Activated naive CD4-positive, alpha-beta T cell (primary cell): ENCODE measurements at places on chromosomes 12 and 14.

GRCh38 chr12:30678221-30678620 lies 17.4 kb downstream of the IPO8 start:
- no peak for DNase-seq

- no peak for DNase-seq
These were observed 10.7 kb upstream of the WDR89 start for GRCh38 chr14:63652406-63652805.

DNA sequence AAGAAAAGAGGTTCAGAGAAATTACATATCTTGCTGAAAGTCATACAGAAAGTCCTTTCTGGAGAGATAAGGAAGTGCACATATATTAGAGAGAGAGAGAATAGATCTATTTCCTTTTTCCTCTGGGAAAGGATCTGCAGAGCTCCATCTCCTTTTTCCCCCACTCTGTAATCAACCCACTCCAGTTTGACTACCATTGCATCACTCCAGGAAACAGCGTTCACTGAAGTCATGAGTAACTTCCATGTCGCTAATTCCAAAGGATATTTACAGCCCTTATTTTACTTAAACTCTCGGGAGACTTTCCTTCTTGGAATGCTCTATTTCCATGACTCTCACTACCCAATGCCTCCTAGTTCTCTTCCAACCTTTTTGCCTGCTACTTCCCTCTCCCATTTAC lies 72.5 kb upstream of the PARP11 start:
- DNase-seq = no peak

DNA sequence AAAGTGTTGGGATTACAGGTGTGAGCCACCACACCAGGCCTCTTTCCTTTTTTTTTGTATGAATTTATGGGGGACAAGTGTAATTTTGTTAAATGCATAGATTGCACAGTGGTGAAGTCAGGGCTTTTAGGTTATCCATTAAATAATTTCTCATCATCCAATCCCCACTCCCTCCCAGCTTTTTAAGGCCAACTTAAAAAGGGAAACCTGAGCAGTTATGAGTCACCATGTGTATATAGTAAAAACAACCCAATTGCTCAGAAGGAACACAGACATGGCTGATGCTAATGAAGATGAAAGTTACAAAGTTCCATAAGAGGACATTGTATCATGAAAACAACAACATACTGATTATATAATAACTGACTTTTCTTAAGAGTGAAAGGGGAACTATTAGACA lies 25.6 kb upstream of the ARID2 start:
- no peak for DNase-seq

GRCh38 chr14:94161981-94162380 lies 12.1 kb upstream of the PPP4R4 start:
- DNase-seq = no peak

DNA sequence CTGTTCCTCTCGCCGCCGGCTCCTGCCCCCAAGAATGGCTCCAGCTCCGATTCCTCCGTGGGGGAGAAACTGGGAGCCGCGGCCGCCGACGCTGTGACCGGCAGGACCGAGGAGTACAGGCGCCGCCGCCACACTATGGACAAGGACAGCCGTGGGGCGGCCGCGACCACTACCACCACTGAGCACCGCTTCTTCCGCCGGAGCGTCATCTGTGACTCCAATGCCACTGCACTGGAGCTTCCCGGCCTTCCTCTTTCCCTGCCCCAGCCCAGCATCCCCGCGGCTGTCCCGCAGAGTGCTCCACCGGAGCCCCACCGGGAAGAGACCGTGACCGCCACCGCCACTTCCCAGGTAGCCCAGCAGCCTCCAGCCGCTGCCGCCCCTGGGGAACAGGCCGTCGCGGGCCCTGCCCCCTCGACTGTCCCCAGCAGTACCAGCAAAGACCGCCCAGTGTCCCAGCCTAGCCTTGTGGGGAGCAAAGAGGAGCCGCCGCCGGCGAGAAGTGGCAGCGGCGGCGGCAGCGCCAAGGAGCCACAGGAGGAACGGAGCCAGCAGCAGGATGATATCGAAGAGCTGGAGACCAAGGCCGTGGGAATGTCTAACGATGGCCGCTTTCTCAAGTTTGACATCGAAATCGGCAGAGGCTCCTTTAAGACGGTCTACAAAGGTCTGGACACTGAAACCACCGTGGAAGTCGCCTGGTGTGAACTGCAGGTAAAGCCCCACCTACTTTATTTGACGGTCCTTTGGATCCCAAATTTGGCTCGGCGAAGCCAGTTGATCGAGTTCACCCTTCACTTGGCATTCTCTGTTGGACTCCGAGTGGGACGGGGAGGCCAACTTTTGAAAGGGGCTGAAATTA lies 1.5 kb downstream of the WNK1 start:
- no peak for DNase-seq

GRCh38 chr14:63705561-63706070 lies 22.2 kb downstream of the SGPP1 start:
- DNase-seq = no peak

DNA sequence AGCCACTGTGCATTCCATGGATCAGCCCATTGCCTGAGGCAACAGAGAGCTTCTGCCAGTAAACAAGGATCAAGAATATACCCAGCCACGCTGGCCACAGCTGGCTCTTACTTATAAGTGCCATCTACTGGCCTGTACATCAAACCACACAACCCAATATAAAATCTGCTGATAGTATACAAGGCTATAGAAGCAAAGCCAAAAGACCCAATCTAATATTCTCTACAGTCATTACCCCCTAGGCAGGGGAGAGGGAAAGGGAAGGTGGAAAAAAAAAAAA lies 4.4 kb upstream of the FAM186B start:
- no peak for DNase-seq

- no peak for DNase-seq
These were observed 34.4 kb upstream of the NDUFA12 start for GRCh38 chr12:95037906-95038305.

DNA sequence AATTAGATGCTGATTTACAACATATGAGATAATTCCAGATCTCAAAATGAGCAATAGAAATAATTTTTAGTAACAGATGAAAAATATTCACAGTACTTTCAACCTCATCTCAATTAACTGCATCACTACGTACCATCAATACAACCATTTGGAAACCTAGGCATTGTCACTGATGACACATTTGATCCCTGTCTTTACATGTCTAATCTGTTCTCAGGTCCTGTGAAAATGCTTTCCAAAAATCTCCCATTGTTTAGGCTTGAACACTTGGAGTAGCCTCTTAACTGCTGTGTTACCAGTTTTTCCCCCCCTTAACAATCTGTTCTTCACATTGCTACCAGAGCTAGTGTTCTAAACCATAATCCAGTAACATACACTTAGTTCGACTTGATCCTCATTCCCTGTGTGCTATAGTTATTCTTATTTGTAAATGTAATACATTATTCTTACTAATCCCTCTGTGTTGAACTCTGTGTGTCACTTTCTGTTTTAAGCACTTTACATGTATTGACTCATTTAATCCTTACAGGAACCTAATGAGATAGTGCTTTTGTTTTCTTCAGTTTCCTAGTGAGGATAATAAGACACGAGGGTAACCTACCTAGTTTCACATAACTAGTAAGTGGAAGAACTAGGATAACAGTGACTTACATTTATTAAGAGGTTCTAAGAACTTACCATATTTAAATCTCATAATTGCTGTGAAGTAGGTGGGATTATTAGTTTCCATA lies 41.7 kb downstream of the LARP4 start:
- no peak for DNase-seq

- DNase-seq = no peak
These were observed 110.0 kb downstream of the EFCAB11 start for GRCh38 chr14:89844508-89844907.

DNA sequence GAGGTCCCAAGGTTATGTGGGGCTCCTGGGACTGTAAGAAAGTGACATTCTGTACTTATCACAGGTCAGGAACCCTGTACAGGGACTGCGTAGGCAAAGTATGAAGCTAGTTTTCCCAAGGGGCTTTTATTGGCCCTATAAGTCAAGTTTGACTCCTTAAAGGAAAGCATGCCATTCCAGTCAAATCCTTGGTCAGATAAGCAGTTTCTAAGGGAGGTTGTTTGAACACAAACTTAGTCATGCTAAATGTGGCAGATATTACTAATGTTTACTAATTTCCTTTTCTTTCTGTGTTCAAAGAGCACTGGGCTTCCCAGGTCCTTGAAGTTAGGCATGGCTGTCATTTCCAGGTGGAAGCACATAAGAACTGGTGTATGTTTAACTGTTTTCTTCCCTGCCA lies 472.4 kb downstream of the ATP23 start:
- DNase-seq = no peak

GRCh38 chr12:52446367-52447045 lies 5.4 kb downstream of the KRT6B start:
- no peak for DNase-seq

GRCh38 chr12:94289461-94290312 lies 141.3 kb downstream of the PLXNC1 start:
- DNase-seq = no peak

- no peak for DNase-seq
These were observed 6.4 kb downstream of the SLC2A13 start for GRCh38 chr12:40099423-40099853.

GRCh38 chr12:2298556-2299200 lies 245.9 kb downstream of the CACNA1C start:
- no peak for DNase-seq

GRCh38 chr12:104667139-104667538 lies 210.4 kb downstream of the CHST11 start:
- no peak for DNase-seq

GRCh38 chr12:14810167-14810952 lies 3.6 kb downstream of the SMCO3 start:
- DNase-seq = no peak

- no peak for DNase-seq
These were observed 39.8 kb downstream of the TRPV4 start for GRCh38 chr12:109793411-109793810.

- no peak for DNase-seq
These were observed 94.4 kb downstream of the AVPR1A start for GRCh38 chr12:63056649-63057048.

DNA sequence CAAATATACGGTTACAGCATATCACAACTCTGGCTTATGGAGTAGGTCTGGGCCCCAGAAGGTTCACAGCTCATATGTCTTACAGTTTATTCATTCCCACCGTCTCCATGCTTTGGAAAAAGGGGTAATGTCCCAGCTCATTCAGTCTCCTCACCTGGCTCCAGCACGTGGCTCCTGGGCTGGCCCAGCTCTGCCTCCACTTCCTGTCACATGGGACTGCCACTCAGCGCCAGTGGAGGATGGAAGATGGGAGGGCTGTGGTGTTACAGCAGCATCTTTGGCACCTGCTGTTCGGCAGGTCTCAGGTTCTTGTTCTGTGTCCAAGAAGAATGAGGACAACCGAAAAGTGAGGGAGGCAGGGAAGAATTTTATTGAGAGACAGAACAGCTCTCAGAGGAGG lies 216.3 kb upstream of the ATXN7L3B start:
- no peak for DNase-seq

DNA sequence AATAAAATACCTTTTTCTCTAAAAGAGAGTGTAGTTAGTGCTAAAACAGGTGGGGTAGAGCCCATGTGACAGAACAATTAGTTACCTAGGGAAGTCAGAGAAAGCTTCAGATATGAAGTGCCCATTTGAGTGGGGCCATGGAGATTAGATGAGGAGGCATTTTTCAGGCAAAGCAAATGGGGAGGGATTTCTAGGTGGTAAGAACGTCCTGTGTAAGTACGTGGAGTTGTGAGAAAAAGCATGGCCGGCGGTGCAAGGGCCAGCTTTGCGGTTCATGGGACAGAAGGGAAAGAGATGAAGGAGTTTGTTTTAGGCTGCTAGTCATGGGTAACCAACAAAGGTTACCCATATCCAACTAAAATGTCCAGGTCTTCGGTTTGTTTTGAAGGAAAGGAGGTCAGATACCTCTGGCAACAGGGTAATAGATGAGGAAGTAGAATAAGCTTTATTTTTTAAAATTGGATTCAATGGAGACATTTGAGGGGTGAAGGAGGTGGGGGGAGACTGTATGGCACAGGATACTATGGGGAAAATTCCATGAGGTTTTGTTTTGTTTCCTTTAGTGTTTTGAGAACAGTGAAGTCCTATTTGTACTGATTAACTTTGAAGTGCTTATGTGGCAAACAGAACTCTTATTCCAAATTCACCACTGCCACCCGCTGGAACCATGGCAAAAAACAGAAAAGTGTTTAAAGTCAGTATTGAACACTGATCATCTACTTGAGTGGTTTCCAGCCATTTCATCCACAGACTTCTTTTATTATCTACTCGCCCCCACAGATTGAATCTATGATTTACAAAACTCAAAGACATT lies 10.0 kb upstream of the SNRPF start:
- no peak for DNase-seq

- DNase-seq = no peak
These were observed 381.0 kb downstream of the DPF3 start for GRCh38 chr14:72512925-72513324.

DNA sequence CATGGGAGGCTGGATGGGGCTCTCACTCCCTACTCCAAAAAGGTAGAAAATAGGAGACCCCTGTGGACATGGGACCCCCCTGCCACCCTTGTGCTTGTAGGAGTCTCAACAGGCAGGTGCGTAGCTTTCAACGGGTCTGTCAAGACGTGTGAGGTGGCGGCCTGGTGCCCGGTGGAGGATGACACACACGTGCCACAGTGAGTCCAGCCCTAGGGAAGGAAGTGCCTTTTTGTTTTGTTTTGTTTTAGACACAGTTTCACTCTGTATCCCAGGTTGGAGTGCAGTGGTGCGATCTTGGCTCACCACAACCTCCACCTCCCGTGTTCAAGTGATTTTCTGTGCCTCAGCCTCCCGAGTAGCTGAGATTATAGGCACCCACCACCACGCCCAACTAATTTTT lies 12.9 kb downstream of the P2RX4 start:
- no peak for DNase-seq

DNA sequence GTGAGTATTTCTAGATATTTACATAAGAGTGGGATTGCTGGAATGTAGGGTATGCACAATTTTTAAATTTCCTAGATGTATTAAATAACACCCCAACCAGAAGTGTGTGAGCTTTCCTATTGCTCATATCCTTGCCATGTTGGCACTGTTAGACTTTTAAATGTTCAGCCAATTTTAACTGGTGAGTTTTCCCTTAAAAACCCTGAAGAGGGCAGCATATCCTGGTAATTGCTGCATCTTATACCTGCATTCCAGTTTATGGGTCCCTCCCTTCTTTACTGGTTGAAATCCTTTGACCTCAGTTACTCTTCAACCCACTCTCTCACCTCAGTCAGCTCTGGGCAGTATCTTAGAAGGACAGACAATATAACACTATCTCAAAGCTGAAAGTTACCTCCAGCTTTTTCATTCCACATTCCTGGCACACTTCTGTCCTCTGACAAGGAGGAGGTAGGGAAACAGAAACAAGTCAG lies 270.6 kb downstream of the PAWR start:
- no peak for DNase-seq
